Hepatic stellate cell (primary cell): ENCODE measurements at places on chromosomes 5 and 9.

GRCh38 chr9:124869986-124870560 is 8.1 kb downstream of the ARPC5L start:
- DNase-seq = no peak

GRCh38 chr5:138936225-138936967 is 61.3 kb upstream of the LRRTM2 start:
- DNase-seq = no peak

DNA sequence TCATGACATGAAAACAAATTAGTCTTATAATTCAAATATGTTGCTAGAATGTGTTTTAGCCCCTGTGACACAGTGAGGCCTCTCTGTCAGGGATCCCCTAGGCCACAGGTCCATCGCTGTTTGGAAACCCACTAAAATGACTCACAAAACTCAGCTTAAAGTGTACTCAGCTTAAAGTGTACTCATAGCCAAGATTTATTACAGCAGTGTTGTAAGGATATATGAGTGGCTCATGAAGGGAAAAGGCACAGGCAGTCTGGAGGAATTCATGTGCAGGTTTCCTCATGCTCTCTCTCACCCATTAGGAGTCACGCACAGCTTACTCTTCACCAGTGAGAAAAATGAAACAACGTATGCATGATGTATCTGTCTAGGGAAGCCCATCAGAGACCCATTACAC is 24.4 kb upstream of the TGFBI start:
- no peak for DNase-seq

DNA sequence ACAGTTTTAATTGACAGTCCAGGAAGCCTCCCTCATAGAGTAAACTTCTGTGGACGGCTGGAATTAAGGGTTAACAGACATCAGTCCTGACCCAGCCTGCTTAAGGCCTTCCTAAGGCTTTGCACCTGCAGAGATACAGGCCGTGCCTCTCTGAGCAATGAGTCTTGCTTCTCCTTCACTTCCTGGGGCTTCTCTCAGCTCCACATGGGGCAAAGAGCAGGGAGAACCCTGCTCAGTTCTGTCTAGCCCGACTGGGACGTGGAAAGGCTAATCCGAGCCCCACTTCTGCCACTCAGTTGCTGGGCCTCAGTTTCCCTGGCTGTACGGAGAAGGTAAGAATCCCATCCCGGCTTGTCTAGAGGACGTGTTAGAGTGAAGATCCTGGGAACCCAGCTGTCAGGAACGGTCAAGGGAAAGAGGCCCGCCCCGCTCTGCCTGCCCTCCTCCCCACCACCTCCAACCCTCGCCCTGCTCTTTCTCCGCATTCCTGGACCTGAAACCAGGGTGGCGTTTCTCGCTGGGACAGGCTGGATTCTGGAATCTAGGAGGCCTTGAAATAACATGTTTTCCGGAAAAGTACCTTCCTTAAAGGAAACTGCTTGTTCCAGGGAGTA is 6.5 kb downstream of the SPAAR start:
- DNase-seq = no peak

DNA sequence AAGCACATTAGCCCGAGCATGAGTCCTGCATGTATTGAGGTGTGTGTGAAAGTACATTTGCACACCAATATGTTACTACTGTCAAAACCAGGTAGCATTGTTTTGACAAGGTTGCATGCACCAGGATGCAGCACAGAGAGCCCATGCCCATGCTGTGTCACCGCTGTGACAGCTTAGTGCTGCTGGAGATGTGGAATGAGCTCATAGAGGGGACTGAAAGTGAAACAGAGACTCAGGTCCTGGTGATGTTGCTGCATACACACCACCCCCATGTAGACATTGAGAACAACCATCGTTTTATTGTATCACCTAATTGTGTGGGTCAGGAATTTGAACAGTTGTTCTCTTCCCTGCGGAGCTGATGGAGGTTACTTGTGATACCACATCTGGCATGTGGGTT is 53.0 kb downstream of the GADD45G start:
- DNase-seq = no peak

DNA sequence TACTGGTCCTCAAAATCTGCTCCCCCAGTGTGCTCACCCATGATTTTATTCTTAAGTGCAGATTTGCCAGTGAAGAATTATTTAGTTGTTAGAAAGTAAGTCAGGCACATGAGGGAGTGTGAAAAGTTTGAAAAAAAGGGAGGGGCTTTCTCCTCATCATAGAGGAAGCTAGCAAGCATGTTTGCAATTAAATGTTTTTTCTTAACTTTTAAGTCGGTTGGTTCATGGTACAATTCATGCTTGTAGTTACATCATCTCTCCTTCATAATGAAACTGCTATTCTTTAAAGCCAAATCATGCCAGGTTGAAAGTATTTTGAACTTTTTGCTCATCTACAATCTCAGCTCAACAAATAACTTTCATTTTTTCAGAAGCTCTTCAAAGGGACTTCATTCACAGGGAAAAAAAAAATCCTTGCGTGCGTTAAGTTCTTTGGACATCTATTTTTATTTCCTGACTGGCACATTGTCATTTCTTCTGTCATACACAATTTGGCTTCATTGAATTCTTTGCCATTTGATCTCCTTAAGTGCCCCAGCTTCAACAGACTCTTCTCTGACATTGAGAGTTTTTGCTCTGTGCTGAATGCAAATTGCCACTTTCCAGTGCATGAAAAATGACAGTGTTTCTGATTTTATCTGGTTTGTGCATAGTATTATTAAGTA is 456.9 kb downstream of the TMEM232 start:
- DNase-seq = no peak

GRCh38 chr9:124852121-124852828 is 985 bp upstream of the WDR38 start:
- no peak for DNase-seq

- DNase-seq = no peak
These were observed 21.1 kb upstream of the PDZD2 start for GRCh38 chr5:31617867-31618266.

DNA sequence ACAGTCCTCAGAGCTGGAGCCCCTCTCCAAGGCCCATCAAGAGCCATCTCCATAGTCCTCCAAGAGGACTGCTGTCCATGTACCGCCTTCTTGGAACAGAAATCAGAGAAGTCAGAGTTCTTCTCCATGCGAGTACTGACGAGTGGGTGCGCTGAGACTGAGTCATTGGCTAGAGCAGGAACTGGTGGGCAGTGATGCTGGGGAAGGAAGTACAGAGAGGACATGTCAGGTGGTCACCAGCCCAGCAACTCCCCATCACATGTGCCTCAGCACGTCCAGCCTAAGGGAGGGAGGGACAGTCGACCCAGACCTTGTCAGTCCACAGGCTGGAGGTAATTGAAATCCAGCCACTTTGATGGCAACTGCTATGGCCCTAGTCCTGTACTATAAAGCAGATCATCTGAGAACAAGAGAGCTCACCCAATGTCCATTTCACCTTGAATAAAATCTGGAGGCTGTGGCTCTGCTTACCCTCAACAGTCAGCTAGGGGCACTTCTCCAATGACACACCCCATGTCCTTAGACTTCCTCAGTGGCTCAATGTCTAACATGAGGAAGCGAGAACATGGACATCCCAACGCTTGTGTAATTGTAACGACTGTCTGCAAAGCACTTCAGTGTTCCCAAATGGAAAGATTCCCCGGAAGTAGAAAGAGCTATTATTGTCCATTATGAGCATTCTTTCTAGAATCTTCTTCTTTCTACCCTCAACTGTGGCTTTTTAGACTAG is 15.0 kb upstream of the FBP1 start:
- DNase-seq = no peak

- no peak for DNase-seq
These were observed 106.6 kb downstream of the ARHGAP26 start for GRCh38 chr5:142876817-142877216.

DNA sequence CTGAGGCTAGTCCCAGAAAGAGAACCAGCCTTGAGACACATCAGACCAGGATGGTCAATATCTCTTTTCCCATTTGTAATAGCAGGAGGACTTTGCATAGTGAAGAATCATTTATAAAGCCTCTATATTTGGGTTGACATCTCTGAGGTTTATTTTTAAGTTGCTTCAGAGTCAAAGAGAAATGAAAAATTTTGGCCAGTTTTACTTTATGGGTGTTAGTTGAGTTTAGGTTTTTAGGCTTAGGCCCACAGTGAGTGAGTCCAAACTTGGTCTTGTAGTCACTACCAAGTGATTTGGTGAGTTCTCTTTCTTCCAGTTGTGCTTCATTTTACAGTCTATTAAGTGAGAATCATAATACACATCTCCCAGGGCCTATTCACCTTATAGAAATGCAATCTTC is 5.3 kb upstream of the MEF2C start:
- DNase-seq = no peak

GRCh38 chr5:172490514-172491461 is 36.5 kb upstream of the SH3PXD2B start:
- DNase-seq = no peak

- DNase-seq = peak; percentile 17
These were observed 10.2 kb downstream of the ZNF169 start for GRCh38 chr9:94269264-94269663.

DNA sequence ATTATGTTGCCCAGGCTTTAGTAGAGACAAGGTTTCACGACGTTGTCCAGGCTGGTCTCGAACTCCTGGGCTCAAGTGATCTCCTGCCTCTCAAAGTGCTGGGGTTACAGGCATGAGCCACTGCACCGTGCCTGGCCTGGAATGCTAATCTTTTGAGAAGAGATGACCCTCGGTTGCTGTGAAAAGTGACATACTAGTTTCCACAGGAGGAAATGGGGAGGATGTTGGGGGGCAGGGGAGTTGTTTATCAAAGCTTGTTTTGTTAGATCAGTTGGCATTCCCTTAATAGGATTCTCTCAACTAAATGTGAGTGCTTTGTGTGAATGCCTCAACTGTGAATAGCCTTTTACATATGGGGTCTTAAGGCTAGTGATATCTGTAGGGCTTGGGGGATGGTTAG is 16.4 kb upstream of the MATR3 start:
- DNase-seq = no peak

- no peak for DNase-seq
These were observed 15.9 kb downstream of the RETREG1 start for GRCh38 chr5:16600946-16601345.

- DNase-seq = no peak
These were observed 534.4 kb downstream of the RAB3C start for GRCh38 chr5:59117320-59117719.

- DNase-seq = no peak
These were observed 651.6 kb downstream of the HTR1A start for GRCh38 chr5:63310644-63311043.

DNA sequence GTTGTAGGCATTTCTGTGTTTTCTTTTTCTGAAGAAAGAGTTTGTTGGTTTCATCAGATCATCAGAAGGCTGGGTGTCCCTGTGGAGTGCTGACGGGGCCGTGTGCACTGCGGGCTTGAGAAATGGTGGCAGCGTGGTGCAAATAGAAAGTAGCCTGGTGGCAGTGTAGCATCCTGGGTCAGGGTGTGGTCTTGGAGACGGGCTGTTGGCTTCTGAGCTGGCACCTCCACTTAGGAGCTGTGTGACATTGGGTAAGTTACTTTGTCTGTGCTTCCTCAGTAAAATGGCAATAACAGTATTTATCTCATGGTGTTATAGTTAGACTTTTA is 10.0 kb upstream of the NDST1 start:
- no peak for DNase-seq

DNA sequence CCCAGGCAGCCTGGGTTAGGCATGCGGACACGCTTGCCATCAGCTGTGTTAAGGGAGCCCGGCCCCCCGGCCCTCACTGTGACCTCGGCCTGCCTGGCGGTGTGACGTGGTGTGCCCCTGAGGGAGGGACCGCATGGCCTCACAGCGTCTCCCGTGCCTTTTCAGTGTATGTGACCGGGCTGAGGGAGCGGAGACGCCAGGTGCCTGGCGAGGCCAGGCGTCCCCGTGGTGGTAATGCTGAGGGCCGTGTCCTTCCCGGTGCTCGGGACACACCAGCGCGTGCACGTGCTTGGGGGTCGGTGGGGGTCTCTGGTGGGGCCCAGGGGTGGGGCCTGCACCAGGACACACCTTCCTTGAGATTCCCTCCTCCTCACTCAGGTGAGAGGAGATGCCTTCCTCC is 10.9 kb downstream of the RNU6ATAC start:
- no peak for DNase-seq

GRCh38 chr5:177317959-177318377 is 6.3 kb upstream of the MXD3 start:
- peak; percentile 74 for DNase-seq

DNA sequence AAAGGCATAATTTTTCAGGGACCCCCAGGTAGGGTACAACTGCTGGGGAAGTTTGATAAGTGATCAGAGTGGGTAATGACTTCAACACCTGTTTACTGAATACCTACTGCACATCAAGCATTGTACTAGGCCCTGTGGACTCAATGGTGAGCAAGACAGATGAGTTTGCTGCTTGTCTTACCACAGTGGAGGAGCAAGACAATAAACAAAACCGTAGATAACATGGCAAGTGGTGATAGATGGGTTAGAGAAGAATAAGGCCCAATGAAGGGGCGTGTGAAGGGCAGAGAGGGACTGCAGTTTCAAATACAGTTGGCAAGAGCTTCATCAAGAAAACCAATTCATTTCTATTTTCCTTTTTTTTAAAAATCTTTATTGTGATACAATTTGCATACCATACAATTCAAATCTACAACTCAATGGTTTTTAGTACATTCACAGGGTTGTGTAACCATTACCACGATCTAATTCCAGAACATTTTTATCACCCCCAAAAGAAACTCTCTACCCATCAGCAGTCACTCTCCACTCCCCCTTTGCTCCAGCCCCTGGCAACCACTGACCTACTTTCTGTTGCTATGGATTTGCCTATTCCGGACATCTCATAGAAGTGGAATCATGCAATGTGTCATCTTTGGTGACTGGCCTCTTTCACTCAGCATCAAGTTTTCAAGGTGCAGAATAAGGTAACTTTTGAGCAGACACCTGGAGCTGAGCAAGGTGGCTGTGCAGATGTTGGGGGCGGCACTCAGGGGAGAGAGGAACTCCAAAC is 31.9 kb upstream of the HAND1 start:
- DNase-seq = no peak

- no peak for DNase-seq
These were observed 22.9 kb upstream of the ABCA1 start for GRCh38 chr9:104950838-104951237.

DNA sequence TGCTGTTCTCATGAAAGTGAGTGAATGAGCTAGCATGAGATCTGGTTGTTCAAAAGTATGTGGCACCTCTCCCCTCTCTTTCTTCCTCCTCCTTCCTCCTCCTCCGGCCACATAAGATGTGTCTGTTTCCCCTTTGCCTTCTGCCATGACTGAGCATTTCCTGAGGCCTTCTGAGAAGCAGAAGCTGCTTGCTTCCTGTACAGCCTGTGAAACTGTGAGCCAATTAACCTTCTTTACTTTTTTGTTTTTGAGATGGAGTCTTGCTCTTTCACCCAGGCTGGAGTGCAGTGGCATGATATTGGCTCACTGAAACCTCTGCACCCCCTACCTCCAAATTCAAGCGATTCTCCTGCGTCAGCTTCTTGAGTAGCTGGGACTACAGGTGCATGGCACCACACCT is 6.1 kb downstream of the S100Z start:
- no peak for DNase-seq
